ENCODE measurements at places on chromosomes 2 and 18.

DNA sequence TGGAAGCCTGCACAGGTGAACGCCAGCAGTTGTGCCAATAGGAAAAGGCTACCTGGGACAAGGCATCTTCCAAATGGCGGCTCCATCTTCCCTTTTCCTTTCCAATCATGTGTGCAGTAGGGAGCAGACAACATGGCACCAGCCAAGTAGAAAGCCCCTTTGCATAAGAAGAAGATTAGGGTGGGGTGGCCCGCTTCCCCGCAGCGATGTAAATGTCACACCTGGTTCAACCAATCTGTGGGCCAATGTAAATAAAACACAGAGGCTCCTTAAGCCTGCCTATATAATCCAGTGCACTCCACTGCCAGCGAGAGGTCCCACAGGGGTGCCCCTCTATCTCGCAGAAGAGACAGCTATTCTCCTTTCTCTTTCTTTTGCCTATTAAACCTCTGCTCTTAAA is 468.4 kb upstream of the CRIM1 start:
- no peak for DNase-seq

DNA sequence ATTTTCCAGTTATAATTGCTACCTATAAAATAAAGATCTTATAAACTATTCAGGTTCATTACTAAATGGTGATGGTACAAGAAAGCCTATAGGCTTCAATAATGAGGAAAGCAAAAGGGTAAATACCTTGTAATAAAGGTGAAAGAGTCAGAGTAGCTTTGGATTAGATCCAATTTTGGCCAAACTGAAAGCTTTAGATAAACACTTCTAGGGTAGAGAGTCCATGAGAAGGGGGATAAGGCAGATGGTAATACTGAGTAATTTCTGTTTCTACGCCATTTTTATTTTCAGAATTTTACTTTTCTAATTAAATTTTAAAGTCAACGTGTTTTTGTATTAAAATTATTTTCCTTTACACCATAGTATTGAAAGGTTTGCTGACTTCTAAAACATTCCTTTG is 9.4 kb downstream of the CASP8 start:
- DNase-seq = no peak

DNA sequence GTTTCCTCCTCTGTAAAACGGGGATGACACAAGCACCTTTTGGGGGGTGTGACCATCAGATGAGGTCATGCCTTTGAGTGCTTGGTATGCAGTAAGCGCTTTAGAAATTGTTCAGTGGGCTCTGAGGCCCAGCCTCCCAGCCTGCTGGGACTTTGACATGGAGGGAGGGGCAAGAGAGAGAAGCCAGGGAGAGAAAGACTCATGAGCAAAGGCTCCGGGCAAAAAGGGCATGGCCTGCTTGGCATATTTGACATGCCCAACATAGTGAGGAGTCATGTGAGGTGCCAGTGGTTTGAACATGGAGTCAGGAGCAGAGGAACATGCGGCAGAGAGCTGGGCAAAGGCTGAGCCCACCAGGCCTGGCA is 14.0 kb downstream of the TNS1 start:
- no peak for DNase-seq

DNA sequence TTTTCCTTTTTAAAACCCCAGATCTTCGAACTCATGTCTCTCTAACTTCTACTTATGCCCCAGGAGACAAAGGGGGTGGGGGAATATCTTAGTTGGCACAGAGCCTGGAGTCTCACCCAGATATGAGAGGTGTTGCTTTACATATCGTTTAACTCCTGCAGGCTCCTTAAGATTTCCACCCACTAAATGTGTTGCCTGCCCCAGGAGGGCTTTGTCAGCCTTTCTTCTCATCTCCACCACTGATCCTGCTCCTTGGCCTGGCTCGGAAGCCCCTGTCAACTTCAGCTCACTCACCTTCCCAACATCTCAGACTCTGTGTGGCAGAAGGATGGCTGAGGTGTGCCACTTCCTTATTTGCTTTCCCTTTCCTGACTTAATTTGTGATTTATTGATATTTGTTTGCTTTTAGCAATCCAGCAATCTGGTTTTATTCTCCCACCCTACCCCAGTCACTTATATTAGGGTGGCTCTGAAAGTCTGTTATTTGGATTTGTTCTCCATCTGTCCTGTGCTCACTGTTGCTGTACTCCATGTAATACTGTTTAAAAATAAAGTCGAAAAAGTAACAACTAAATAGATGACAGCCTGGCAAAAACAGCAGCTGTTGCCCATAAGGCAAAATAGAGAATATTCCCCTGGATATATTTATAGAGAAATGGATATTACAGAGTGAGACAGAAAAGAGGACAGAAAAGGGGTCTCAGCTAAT is 200.6 kb downstream of the ZBTB7C start:
- DNase-seq = no peak

DNA sequence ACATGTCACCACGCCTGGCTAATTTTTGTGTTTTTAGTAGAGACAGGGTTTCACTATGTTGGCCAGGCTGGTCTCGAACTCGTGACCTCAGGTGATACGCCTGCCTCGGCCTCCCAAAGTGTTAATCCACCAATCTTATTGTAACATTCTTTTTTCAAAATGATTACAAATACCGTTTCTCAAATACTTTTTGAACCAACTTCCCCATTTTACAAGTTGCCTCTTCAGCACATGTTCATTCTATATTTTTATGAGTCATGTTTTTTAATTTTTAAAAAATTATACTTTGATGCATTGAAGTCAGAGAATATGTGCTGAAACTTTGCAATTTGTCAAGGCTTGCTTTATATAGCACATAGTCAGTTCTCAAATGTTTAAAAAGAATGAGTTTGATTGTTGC is 58.2 kb downstream of the QPCT start:
- no peak for DNase-seq

GRCh38 chr2:6966446-6966940 is 49.3 kb downstream of the RNF144A start:
- no peak for DNase-seq

GRCh38 chr2:166499281-166499680 is 5.2 kb upstream of the SCN7A start:
- no peak for DNase-seq

DNA sequence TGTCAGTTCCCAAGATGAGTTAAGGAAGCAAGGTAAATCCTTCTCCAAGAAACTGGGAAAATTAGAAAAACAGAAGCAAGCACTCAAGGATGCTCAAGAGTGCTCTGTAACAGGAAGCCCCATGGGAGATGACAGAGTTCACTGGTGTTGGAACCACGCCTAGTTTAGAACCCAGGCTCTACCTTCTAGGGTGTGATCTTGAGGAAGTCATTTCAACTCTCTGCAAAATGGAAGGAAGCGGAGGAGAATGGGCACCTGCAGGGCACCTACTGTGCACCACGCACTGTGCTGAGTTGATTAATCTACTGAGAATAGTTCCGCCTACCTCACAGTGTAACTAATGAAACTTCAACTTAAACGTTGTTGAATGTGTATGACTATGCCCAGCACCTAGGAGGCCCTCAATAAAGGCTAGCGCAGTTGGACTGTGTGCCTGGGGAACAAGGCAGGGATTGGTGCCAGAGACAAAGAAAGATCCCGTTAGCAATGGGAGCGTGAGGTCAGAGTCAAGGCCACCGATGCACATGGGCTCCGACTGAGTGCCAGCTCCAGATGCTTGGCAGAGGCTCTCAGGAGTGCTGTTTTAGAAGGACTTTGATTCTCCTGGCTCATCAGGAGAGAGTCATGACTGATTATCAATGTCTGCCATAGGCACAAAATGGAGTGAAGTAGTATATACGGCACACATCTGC is 93.7 kb downstream of the MAPK4 start:
- DNase-seq = no peak

- DNase-seq = no peak
Measured at GRCh38 chr2:101781791-101782426, 84.4 kb downstream of the MAP4K4 start.

GRCh38 chr2:124091721-124092120 is 66.6 kb downstream of the CNTNAP5 start:
- no peak for DNase-seq

DNA sequence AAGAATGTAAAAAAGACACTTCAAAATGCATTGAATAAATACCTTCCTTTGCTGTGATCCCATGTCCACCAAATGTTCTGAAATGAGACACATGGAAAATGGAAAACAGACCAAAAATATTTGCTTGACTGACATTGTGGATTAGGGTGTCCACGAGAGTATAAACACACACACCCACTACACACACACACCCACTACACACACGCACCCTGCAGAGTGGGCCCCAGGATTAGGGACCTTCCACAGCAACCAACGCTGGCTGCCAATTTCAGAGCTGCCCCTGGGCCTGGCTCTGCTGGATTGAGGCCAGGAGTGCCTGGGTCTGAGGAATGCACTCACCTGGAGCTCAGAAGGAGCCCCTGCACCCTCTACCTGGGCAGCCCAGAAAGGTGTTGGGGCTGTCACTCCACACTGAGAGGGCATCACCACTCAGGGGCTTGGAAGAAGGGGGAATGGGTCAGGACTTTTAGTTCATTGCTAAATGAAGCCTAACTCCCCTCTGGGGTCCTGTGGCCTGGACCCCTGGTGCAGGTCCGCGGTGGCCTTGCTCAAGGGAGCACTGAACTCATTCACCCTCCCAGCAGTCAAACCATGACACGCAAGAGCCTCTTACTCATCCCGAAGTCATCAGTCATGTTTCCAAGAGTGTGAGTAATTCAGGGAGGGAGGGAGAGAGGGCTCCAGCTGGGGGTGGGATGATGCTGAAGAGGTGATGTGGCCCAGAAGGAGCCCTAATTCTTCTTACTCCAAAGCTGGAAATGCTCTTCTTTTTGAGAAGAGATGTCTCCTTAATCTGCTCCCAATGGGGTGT is 50.2 kb upstream of the PLB1 start:
- DNase-seq = no peak

- DNase-seq = no peak
Measured at GRCh38 chr18:58393295-58393694, 235.6 kb downstream of the ALPK2 start.

DNA sequence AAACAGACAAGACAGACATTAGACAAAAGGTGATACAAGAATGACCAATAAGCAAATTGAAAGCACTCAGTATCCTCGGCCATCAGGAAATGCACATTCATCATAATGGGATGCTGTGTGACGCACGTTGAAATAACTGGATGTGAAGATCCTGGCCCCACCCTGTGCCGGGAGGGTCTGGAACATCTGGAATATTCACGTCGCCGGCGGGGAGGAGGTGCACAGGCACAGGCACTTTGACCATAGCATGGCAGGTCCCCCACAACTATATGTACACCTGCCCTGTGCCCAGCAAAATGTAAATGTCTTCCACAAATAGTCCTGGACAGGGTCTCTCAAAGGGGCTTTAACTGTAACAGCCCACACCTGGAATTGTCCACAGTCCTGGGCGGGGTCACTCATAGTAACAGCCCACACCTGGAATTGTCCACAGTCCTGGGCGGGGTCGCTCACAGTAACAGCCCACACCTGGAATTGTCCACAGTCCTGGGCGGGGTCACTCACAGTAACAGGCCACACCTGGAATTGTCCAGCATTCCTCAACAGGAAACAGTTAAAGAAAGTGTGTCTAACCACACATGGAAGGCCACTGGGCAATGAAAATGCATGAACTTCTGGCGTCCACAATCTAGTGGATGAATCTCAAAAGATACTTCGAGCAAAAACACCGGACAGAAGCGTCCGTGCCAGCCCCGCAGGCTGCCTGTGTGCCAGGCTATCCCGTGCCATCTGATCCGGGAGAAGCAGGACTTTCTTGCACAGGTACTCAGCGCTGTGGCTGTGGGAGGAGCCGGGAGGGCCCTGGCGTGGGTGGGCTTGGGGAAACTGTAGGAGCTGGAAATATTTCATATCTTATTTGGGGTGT is 113.4 kb downstream of the RTP5 start:
- DNase-seq = no peak

GRCh38 chr2:133312038-133312729 is 256.1 kb downstream of the NCKAP5 start:
- DNase-seq = no peak

- DNase-seq = no peak
Measured at GRCh38 chr18:58562146-58562998, 66.5 kb downstream of the ALPK2 start.

GRCh38 chr2:152648336-152648735 is 68.9 kb downstream of the PRPF40A start:
- no peak for DNase-seq

DNA sequence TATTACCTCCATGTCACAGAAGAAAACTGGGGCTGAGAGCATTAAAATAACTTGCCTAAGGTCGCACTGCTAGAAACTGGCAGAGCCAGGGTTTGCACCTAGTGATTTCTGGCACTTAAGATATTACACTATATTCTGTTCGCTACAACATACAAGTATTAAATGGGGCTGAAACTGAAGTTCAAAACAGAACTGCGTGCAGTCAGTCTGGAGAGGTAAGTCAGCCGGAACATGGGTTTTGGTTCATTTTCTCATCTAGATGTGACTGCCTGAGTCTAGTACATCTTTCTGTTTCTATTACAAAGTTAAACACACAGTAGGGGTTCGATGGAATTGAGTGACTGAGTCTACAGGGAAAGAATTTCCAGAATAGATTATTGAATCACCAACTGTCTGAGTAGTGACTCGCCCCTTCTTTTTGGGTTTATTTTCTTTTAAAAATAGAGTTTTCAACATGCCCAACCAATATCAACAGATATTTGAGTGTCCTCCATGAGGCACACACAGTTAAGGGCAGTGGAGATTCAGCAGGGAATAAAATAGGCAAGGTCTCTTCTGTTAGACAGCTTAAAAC is 150.8 kb downstream of the RNF152 start:
- DNase-seq = no peak

DNA sequence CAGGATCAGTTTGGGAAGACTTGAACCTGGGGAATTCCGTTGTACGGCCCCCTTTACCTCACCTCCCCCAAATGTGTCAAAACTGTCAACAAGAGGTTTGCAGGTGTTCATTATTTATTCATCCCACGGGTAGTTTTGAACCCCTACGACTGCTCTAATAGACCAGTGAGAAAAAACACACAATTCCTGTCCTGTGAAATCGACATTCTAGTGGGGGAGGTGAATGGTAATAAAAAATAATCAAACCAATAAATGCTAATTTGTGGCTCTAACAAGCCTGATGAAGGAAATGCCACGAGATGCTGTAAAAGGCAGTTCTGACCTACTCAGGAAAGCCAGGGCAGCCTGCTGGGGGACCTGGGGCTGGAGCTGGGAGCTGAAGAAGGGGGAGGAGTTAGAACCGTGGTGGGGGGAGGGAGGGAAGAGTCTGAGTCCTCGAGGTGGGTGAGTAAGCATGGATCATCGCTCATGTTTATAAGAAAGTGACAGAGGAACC is 463 bp upstream of the DNAJB2 start:
- DNase-seq = no peak

DNA sequence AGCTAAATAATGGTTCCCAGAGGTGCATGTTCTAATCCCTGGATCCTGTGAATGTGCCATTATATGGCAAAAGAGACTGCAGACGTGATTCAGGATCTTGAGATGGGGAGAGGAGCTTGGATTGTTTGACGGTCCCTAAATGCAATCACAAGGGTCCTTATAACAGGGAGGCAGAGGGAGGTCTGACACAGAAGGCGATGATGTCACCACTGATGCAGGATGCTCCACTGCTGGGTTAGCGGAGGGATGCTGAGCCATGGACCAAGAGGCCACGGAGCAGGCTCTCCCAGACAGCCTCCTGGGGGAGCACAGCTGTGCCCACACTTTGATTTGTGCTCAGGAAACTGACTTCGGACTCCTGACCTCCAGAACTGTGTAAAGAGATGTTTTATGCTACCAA is 156.2 kb downstream of the UXS1 start:
- DNase-seq = no peak

GRCh38 chr2:200337621-200338020 is 31.1 kb downstream of the SPATS2L start:
- no peak for DNase-seq
